ENCODE measurements at places on chromosomes 6 and 20. TPM values are rescaled to one million over a fixed set of nuclear protein-coding genes. Genes with fewer than 3 reads are reported as not detected.
A peak's percentile ranks its signal among the peaks of the same experiment; 100 is the strongest.

DNA sequence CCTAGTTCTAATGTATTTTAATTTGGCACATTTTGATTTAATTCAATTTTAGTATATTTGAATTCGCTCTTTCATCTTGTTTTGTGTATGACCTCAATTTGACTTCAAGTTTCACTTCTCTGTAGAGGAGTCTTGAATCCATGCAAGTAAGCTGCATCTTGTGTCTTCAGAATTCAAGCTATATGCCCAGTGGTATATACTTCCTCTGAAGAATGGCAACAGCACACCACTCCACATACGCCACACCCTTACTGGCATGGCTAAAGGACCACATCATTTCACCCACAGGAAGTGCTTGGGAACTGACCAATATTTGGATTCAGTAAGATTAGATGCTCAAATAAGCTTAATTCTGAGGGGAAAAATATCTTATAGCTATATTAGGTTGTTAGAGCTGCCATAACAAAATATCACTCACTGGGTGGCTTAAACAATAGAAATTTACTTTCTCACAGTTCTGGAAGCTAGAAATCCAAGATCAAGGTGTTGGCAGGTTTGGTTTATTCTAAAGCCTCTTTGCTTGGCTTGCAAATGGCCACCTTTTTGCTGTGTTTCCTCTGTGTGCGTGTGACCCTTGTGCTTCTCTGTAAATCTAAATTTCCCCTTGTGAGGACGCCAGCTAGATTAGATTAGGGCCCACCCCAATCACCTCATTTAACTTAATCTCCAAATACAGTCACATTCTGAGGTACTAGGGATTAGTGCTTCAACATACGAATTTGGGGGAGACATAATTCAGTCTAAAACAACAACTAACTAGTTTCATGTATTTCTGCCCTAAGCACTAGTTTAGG is 2.8 kb upstream of the ASF1A start:
- DNase-seq = no peak

FKBP1C gene
- 3.3 TPM for polyA plus RNA-seq

DNA sequence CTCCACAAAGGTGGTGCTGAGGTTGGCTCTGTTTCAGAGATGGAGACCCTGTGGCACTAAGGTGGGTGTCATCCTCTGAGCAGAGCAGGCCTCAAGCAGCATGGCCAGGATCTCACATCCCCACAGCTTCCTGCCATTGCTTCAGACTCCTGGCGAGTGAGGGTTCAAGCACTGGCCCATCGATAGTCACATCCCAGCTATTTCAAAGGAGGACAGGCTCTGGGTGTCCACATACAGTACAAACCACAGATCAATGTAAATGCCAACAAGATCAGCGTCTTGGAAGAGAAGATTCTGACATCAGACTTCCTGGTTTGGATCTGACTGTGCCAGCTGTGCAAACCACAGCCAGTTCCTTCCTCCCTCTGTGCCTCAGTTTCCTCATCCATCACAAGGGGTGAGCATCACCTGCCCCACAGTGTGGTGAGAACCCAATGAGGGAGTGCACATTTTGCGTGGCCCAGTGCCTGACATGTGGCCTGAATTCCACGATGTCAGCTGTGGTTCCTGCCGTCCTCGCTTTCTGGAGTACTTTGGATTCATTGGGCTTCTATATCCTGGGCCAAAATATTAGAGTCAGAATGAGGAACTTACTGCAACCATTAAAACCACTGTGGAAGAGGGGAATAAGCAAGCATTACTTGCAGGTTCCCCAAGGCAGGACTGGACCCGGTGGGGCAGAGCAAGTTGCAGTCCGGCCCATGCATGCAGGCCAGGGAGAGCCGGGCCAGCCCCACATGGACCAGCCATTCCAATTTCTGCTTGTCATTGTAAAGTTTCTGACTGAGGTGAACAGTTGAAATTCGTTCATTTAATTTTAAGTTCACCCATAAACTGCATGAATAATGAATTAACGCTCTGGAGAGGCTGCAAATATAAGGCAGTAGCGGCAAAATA is 236.0 kb downstream of the TTLL2 start:
- DNase-seq = no peak

GRCh38 chr20:18971574-18971973 is 158.0 kb downstream of the SCP2D1 start:
- no peak for DNase-seq

- no peak for DNase-seq
Measured at GRCh38 chr6:168291450-168291849, 28.1 kb downstream of the DACT2 start.

CGA gene
- polyA plus RNA-seq = 3.4 TPM

HLA-DRB1 gene
- 42.0 TPM for polyA plus RNA-seq

- DNase-seq = no peak
Measured at GRCh38 chr6:163332575-163332974, 81.9 kb upstream of the QKI start.

MEP1A gene
- polyA plus RNA-seq = not detected

ZBP1 gene
- polyA plus RNA-seq = 0.14 TPM

DNA sequence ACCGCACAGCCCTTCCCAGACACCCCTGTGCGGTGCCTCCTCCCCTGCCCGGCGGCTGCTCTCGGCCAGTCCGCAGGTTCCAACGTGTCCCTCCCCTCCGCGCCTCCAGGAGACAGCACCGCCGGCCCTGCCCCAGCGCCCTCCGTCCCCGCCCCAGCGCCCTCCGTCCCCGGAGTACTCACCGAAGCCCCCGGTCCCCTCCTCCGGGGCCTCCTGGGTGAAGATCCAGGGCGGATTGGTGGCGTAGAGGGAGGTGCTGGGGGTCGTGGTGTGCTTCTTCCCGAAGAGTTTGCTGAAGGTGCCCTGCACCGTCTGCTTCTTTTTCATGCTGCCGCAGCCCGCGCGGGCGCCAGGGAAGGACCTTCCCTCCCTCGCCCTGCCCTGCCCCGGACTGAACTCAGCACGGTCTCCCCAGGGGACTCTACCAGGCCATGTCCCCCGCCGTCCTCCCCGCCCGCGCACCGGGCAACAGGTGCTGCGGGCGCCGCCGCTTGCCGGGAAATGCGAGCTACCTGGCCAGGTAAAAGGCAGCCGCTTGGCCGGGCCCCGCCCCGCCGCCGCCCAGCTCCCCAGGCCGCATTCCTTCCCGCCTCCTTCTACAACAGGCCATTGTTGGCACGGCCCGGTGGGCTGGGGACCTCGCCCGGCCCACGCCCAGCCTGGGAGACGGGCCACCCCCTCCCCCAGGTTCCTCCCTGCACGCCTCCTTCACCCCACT is at the start of gene C6orf132:
C6orf132 (minus strand) TSS at position 503 of the 718 bp plus-strand sequence; CDS start at position 327, 176 bp downstream.
- DNase-seq = no peak

ARFGEF3 gene
- polyA plus RNA-seq = 0.82 TPM

DNA sequence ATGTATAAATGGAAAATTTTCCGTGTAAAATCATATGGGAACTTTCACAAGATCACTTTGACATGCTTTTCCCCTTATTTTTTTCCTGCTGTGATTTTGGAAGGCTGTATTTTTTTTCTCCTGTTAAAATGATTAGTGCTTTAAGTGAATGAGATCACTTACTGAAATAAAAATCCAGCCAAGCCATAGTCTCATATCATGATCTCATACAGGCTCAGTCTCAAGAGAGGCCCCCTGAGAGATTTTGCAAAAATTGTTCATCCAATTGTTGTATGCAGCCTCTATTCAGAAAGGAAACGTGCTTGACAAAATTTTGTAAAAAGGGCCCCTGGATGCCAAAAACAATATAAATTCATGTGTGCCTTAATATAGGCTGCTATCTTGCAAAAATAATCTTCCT is 528.2 kb downstream of the HDGFL1 start:
- peak; percentile 85 for DNase-seq

DNA sequence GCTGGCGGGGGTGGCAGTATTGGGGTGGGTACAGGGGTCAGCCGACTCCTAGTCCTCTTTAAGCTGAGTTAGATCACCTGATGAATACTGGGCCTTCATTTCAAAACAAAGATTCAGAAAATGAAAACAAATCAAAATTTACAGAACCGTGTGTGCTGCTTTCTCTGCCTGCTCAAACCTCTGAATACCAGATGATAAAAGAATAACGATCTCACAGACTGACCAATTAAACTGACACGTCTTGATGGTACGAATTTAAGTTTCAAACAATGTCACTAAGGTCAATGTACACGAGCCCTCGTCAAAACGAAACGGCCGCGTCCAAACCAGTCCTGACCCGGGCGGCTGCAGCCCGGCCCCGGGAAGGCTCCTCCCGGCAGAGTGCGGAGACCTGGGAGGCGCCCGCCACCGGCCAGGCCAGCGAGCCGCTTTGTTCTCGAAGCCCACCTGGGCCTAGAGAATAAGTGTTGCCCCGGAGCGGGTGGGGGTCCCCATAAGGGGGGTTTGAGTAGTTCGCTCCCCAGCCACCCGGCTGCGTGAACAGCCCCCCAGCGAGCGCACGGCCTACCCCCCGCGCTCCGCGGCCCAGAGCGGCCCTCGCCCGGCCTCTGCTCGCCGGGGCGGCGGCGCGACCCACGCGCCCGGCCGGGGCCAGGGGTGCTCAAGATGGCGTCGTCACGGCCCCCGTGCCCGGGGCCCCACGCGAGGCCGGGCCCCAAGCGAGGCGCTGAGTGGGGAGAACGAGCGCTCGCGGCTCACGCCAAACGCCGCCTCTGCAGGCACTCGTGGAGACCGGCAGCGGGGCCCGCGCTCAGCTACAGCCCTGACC is 728 bp downstream of the PSMA7 start:
- no peak for DNase-seq

Data from muscle of arm (tissue), 14 donors.